ENCODE measurements at places on chromosomes 13 and 19.

DNA sequence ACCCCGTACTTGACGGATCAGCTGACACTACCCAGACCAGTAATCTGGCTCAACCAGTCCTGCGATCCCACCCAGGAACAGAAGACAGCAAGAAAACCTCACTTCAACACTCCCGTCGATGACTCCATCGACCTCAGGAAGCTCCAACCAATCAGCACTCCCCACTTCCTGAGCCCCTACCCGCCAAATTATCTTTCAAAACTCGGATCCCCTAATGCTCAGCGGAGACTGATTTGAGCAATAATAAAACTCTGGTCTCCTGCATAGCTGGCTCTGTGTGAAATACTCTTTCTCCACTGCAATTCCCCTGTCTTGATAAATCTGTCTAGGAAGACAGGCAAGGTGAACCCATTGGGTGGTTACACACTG is 1.2 kb downstream of the LSM4 start:
- DNase-seq: peak; percentile 56

- DNase-seq: no peak
Measured at GRCh38 chr13:48843630-48844380, 131.9 kb upstream of the FNDC3A start.

DNA sequence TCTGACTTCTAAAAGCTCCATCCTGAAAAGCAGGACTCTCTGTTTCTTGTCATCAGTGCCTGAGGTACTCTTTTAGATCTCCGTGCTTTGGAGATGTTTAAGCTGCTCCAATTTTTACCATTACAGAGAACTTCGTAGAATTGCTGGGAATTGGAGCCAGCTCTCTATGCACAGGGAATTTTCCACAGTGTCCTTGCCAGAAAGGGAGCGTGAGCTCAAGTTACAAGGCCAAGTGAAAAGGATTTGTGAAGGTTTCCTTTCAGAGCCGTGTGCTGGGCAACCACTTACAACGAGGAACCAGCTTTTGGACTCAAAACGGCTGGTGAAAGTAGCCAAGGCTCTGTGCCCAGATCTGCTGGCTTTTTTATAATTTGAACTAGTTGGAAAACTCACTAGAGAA is 82.6 kb downstream of the NUFIP1 start:
- no peak for DNase-seq

DNA sequence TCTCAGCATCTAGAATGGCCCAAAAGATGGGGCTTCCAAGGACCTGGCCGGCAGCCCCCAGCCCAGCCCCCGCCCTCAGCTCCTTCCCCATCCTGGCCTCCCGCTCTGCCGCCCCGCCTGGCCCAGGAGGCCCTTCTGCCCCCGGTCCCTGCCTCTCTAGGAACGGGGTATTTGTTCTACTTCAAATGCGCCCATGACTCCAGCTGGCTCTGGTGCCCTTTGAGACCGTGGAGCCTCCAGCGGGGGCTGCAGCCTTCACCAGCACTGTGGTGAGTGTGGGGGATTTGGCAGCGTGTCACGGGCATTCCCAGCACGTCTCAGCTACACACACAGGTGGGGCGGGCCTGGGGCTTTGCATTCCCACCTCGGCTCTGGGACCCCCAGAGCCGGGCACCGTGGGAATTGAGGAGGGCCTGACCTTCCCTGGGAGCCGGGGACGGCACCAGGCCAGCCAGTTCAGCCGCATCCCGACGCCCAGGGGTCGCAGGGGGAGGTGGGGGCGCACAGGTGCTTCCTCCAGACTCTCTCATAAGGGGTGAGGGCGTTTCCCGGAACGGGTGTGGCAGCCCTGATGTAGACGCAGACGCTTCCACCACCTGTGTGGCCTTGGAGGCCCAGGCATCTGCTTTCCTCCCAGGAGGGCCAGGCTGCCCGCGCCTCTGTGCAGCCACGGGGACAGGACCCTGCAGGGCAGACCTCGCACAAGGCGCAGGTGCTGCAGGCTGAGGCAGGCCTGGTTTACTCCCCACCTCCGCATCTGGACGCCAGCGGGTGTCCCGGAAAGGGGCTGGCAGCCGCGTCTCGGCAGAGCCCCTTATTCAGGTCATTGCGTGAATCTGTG is 947 bp downstream of the ATP4B start:
- DNase-seq: no peak

DNA sequence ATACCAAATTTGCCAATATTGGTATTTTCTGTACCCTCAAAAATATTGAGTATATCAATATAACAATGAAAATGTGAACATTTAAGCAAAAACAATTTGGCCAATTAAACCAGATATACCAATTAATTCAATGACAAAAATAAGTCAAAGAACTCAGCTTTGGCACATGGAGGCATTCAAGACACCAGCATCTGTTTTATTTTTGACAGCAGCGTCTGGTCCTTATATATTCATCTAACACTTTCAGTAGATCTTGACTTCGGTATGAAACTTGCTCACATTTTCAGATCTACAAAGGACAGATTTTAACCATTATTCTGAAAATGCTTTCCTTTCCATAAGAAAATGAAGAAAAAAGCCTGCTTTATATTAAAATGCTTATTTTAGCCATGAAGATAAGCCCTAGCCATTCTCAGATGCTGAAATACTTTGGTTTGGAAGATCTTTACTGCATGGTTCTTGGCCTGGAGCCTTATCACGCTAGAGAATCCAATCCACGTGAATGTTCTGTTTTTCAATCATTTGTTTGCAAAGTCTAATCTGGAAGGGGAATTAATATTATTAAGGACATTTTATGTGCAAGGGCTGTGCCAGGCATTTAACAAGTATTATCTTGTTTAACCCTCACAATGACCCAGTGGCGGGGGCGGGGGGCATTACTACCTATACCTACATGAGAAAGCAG is 132.2 kb downstream of the DLEU7 start:
- no peak for DNase-seq

DNA sequence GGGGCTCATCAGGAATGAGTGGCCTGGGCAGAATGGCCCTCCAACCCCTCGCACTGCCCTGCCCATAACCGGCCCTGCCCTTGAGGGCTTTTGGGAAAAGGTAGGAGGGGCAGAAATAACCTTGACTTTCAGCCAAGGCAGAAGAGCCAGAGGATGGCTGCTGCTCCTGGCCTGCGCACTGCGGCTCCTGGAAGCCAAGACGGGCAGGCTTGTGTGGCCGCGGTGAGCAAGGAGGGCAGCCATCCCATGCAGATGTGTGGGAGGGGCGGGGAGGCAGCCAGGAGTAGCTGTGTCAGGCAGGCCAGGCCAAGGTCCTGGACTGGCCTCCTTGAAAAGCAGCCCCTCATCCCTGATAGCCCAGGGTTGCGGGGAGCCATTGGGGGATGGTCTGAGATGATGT is 57.6 kb upstream of the URI1 start:
- no peak for DNase-seq

- peak; percentile 44 for DNase-seq
Measured at GRCh38 chr19:55156202-55157063, 1.1 kb downstream of the TNNI3 start.

- DNase-seq: no peak
Measured at GRCh38 chr19:14544977-14545715, 15.8 kb downstream of the TECR start.

GRCh38 chr19:55106591-55106990 is 10.8 kb downstream of the PPP1R12C start:
- no peak for DNase-seq

- DNase-seq: no peak
Measured at GRCh38 chr19:32404933-32405430, 588 bp upstream of the DPY19L3 start.

DNA sequence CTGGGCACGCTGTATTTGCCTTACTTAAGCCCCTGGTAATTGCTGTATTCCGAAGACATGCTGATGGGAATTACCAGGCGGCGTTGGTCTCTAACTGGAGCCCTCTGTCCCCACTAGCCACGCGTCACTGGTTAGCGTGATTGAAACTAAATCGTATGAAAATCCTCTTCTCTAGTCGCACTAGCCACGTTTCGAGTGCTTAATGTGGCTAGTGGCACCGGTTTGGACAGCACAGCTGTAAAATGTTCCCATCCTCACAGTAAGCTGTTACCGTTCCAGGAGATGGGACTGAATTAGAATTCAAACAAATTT is 676 bp downstream of the BRCA2 start:
- DNase-seq: no peak

GRCh38 chr13:110627351-110627750 is 12.0 kb downstream of the NAXD start:
- DNase-seq: no peak

DNA sequence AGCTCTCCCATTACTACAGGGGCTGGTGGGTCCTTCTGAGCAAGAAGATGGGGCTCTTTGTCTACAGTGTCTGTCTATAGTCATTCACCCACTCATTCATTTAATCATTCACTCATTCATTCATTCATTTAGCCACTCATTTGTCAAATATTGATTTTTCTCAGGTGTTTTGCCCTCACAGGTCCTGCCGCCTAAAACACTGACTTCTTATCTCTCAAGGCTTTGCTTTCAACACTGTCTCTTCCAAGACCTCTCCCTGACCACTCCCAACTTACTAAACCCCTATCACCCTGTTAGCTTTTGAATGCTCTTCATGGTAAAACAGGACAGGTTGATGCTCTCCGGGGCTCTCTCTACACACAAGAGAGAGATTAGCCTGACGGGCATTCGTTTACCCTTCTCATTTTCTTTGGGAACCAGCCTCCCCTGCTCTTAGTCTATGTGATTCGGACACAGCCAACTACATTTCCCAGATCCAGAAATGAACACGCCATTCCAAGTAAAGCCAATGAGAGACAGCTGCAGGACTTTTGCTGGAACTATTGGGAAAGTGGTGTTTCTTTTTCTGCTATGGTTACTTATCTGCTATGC is 22.7 kb downstream of the FAM187B start:
- DNase-seq: no peak

DNA sequence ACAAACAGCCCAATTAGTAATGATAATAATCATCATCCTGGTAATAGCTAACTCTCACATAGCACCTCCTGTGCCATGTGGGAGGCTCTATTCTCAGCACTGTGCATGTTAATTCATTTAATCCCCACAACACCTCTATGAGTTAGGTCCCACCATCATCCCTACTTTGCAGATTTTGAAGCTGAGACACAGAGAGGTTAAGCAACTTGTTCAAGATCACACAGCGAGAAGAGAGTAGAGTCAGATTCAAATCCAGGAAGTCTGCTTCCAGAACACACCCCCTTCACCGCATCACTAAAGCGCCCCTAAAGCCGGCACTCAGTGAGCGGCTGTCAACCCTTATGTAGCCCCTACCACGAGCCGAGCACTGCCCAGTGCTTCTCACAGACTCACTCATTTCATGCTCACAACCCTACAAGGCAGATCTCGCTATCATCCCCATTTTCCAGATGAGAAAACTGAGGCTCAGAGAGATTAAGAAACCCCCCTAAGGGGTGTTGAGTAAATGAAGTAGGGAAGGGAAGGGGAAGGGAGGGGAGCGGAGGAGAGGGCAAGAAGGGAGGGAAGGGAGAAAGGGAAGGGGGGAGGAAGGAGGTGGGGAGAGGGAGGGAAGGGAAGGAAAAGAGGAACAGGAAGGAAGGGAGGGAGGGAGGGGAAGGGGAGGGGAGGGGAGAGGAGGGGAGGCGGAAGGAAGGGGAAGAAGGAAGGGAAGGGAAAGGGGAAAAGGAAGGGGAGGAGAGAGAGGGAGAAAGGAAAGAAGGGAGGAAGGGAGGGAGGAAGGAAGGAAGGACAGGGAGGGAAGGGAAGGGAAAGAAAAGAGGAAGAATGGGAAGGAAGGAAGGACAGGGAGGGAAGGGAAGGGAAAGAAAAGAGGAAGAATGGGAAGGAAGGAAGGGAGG is 16.4 kb downstream of the EMP3 start:
- DNase-seq: no peak

GRCh38 chr13:29889111-29889510 is 38.7 kb upstream of the UBL3 start:
- no peak for DNase-seq

- no peak for DNase-seq
Measured at GRCh38 chr13:79767126-79767525, 286.2 kb downstream of the NDFIP2 start.

GRCh38 chr13:76937281-76937820 is 11.0 kb upstream of the ACOD1 start:
- DNase-seq: no peak

DNA sequence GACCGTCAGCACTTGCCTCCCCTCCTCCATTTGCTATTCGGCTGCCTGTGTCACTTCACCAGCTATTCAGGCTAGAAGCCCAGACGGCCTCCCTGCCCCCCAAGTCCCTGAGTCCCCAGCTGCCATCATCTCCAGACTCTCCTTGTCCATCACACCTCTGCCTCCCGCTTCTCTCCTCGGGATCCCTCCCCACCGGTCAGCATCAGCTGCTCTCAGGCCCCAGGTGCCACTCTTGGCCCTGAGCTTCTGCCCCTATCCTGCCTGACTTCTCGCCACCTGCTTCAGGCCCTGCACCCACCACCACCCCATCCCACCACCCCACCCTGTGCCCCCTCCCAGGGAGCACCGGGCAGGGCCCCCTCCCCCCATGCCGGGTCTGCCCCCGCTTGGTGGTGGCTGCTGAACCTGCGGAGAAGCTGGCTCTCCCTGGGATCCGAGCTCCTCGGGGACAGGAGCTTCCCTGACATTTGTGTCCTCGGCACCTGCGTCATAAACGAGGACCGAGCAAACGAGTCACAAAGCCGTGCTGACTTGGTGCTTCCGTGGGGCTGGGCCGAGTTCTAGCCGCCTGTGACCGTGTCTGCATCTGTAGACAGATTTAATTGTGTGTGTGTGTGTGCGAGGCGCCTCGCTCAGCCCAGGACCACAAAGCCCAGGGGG is 70.3 kb upstream of the MCF2L start:
- no peak for DNase-seq

DNA sequence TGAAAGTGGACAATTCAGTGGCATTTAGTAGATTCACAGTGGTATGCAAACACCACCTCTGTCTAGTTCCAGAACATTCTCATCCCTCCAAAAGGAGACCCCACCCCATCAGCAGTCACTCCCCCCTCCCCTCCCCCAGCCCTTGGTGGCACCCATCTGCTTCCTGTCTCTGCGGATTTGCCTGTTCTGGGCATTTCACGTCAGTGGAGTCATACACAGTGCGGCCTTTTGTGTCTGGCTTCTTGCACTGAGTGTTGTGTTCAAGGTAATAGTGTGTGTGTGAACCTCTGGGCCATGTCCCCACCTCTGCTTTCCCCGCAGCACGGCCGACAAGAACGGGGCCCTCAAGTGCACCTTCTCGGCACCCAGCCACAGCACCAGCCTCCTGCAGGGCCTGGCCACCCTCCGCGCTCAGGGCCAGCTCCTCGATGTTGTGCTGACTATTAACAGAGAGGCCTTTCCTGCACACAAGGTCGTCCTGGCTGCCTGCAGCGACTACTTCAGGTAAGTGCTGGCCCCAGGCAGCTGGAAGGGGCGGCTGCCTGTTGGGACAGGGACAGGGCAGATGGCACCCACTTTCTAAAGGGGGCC is 19.4 kb upstream of the CRTC1 start:
- no peak for DNase-seq

GRCh38 chr13:20393273-20394168 is 132.1 kb downstream of the CRYL1 start:
- no peak for DNase-seq

Measured in CD4-positive, alpha-beta T cell treated with Interleukin-17A for 1 hour (primary cell).